Activated CD8-positive, alpha-beta memory T cell treated with anti-CD3 and anti-CD28 coated beads for 24 hours (primary cell): ENCODE measurements at places on chromosomes 7 and 10.

GRCh38 chr10:6721964-6722615 is 142.0 kb upstream of the PRKCQ start:
- DNase-seq = no peak

DNA sequence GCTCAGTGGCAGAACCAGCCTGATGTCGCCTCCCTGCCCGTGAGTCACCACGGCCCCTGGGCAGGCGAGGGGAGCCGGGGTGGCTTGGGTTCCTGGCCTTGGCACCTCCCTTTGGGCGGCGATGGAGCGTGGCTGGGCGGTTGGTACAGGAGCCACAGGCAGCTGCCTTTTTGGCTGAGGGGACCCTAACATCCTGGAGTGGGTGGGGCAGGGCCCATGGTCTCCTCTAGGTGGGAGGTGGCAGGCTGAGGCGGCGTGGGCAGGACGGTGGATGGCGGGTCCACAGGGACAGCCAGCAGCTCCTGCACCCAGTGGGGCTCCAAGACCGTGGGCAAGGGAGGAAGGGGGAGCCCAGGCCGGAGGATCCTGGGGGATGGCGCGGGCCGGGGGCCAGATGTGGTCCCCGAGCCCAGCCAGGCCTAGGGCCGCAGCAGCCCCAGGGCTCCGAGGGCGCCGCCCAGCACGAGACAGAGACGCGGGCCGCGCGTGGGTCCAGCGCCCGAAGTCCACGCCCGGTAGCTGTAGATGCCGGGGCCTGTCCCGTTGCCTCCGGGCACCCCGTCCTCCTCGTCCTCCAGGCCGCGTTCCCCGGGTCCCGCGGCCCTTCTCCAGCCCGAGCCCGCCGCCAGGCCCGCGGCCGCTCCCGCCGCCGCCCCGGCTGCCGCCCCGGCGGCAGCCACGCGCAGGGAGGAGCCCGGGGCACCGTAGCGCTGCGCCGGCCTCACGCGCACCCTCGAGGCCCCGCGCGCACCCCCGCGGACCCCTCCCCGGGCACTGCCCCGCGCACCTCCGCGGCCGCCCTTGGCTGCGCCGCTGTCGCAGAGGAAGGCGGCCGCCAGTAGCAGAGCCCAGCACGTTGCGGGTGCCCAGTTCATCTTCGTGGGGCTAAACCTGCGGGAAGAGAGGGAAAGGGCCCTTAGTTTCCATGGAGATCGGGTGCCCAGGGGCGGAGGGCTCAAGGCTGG is 1.3 kb downstream of the SPRN start:
- no peak for DNase-seq

DNA sequence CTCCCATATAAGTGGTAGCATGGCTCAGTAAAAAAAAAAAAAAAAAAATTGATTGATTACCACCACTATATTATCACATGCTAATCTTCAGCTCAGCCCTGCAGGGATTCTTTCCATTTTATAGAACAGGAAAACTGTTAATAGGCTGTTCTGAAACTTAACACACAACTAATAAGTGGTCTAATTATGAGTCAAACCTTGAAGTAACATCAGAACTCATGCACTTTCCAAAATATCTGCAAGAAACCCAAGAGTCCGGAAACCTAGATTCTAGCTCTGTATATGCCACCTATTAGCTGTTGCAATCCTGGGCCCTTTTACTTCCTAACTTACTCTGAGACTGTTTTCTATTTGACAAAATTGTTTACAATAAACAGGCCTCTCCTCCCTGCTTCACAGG is 23.9 kb downstream of the SEM1 start:
- DNase-seq = no peak

- DNase-seq = no peak
These were observed 46.1 kb downstream of the CCSER2 start for GRCh38 chr10:84374455-84374854.

- no peak for DNase-seq
These were observed 261.3 kb downstream of the BICC1 start for GRCh38 chr10:58773944-58774343.

GRCh38 chr7:141147482-141147881 is 73.6 kb downstream of the TMEM178B start:
- DNase-seq = no peak

DNA sequence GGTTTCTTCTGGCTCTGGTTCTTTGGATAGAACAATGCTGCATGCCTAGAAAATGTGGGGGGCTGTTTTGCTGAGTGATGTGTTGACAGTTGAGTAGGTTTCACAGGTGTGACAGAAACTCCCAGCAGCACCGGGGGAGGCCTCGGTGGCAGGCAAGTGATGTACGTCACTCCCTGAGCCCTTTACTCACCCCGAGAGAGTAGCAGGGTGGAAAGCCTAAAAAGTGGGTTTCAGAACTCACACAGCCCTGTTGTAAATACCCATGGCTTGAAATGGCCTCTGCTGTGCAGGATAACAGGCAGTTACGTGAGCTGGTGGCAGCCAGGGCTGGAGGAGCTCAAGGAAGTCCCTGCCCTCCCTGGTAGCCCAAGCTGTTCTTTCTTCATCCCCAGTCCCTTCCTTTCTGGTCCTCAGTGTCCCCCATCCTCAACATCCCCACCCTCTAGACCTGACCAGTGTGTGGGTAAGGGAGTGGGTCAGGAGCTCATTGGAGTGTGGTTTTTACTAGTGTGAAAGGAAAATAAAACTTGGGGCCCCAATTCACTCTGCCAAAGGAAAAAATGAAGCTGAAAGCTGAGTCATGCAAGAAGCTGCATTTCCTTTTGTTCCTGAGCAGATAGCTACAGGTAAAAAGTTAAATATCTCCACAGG is 258.1 kb downstream of the STK31 start:
- DNase-seq = no peak

DNA sequence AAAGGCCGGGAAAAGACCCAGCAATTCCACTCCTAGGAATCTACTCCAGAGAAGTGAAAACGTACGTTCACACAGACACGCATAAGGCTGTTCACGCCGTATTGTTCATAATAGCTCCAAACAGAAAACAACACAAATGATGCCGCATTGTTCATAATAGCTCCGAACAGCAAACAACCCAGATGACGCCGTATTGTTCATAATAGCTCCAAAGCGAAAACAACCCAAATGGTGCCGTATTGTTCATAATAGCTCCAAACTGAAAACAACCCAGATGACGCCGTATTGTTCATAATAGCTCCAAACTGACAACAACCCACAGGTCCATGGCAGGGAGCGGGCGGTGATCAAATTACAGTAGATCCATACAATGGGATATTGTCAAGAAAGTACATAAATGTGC is 85.2 kb upstream of the DNAAF5 start:
- DNase-seq = no peak

DNA sequence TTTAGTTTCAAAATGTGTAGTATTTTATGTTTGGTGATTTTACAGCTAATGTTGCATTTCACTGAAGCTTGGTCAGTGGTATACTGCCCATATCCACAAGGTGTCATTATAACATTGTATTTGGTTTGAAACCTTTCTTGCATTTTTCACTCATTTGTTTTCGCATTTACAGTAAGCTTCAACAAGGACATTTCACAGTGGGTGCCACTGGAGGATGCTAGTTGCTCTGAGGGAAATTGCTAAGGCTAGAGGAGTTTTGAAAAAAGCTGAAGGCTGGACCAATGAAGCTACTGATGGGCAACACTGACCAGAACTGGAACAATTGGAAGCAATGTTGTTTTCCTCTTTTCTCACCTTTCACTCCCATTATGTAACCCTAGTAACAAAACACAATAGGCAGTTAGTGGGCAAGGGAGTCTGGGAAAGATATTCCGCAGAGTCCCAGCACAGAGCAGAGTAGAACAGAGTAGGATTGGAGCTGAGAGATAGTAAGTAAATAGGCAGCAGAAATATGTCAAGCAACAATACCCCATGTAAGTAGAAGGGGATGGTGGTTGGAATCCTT is 23.6 kb upstream of the SRI start:
- DNase-seq = no peak

GRCh38 chr10:131556061-131556896 is 244.8 kb upstream of the TCERG1L start:
- DNase-seq = no peak

GRCh38 chr10:128973221-128973620 is 493.8 kb upstream of the MGMT start:
- no peak for DNase-seq

DNA sequence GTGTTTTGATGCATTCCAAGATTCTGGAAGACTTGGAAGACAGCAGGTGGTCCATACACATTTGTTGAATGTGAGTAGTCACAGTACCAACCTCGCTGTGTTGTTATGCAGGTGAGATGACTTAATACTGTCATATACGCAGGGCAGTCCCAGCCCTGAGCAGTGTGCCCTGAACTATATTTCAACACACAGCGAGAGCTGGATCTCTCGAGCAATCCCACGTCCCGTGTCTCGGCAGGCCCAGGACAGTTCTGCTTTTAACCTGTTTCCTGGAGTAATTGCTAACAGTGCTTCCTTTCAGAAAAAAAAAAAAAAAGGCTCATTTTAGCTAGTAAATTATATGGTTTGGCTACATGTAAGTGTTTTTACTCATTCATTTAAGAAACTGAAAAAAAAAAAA is 179.7 kb downstream of the PRKCQ start:
- no peak for DNase-seq

DNA sequence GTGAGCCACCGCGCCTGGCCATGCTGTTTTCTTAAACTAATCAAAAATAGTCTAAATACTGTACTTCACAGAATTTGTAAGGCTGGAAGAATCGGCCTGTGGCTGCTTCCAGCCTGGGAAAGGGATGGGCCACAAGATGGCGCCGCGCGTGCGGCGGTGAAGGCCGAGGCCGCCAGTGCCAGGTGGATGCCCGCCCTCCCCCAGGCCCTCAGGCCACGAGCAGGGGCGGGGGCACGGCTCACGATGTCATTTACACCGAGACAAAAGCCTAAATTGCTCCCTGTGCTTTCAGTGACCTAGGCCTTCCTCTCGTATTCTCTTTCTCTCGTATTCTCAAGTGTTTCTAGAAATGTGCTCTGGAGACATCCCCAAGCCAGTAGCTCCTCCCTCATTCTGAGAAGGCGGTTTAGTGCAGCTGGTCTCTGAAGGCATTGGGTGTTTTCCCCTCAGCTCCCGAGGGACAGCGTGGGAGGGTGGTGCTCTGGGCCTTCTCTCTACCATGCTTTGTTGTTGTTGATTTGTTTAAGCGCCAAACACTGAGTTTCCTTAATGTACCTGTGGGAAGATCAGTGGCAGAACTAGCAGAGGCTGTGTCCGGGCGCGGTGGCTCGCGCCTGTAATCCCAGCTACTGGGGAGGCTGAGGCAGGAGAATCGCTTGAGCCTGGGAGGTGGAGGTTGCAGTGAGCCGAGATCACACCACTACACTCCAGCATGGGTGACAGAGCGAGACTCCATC is 68.4 kb downstream of the CDC123 start:
- peak; percentile 88 for DNase-seq

GRCh38 chr7:99944497-99945070 is 15.2 kb upstream of the GJC3 start:
- no peak for DNase-seq

DNA sequence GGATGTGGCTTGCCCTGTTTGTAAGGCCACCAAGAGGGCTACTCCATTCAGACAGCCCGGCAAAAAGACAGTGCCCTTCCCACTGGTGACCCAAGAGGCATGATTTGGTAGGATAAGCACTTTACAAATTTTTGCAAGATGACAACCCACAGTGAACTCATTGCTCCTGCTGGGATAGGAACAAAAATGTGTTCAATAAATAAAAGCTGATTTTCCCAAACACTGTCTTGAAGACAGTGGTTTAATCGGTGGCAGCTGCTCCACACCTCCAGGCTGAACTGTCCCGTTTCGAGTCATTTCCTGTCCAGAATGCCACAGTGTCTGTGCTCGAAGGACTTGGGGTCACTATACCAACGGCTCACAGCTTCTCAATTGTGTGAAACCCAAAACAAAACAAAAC is 45.1 kb upstream of the NPTX2 start:
- no peak for DNase-seq

GRCh38 chr10:57786331-57786730 is 481.4 kb downstream of the IPMK start:
- DNase-seq = no peak

DNA sequence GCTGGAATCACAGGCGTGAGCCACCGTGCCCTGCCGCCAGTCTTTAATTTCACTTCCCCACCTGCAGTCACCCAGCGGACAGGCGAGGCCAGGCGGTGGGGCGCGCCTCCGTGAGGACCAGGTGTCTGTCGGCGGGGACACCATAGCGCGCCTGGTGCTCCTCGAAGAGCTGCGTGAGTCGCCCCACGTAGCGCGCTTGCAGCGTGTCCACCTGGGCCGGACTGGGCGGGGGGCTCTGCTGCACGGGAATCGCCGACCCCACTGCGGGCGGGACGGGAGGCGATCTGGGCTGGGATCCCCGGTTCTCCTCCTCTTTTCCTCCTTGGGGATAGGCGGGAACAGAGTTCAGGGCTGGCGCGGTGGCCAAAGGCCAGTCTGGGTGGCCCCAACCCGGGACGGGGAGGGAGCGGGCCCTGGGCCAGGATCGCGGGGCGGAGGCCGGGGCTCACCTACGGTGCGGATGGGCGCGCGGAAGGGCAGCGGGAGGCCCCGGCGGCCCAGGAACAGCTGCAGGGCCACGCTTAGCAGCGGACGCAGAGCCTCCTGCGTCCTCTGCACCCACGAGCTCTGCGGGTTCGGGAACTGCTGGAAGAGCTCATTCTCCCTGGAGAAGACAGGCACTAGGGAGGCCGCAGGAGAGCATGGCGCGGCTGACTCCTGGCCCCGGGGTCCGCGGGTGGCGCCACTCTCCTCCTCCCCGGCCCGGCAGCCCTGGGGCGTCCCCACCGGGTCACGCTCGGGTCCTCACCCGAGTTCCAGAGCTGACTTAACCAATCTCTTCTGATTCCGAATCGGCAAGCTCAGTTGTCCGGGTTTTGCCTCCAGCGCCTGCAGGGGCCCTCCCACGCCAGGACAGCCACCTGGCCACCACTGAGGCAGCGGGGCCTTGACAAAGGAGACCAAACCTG is 1.1 kb upstream of the MOGAT3 start:
- no peak for DNase-seq

GRCh38 chr10:82402906-82403401 is 528.0 kb downstream of the NRG3 start:
- DNase-seq = no peak

DNA sequence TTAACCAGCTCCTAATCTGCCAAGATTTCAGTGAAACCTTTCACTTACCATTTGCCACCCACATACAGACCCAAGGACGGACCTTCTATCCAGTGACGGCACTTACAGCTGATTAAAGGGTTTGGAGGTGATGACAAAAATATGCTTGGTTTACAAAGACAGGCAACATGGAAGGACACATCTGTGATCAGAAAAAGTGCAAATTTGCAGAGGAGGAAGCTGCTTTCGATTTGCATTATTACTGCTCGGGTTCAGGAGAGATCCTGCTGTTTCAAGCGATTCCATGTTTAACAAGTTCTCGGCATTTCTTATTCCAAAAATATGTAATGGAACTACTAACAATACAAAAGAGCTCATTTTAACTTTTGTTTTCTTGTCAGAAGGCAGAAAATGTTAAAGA is 109.0 kb downstream of the JAZF1 start:
- no peak for DNase-seq

GRCh38 chr10:10499839-10500238 is 517.8 kb upstream of the CELF2 start:
- no peak for DNase-seq

- no peak for DNase-seq
These were observed 4.4 kb upstream of the MAD1L1 start for GRCh38 chr7:2237109-2237602.

DNA sequence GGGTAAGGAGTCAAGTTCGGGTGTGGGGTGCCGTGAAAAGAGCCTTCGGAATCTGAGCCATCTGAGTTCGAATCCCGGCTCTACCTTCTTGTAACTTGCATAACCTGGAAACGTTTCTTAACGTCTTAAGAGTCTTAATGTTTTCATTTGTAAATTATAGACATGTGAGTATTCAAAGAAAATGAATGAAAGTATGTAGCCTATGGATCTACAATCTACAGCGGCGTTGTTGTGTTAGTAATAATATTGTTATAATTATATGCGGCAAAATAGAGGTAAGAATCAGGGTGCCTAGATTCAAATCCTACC is 559 bp downstream of the VTI1A start:
- no peak for DNase-seq
